Activated CD4-positive, alpha-beta T cell treated with anti-CD3 and anti-CD28 coated beads, Interleukin-2, amount 50 U/mL, for 24 hours (primary cell): ENCODE measurements at places on chromosomes 2 and 18.

DNA sequence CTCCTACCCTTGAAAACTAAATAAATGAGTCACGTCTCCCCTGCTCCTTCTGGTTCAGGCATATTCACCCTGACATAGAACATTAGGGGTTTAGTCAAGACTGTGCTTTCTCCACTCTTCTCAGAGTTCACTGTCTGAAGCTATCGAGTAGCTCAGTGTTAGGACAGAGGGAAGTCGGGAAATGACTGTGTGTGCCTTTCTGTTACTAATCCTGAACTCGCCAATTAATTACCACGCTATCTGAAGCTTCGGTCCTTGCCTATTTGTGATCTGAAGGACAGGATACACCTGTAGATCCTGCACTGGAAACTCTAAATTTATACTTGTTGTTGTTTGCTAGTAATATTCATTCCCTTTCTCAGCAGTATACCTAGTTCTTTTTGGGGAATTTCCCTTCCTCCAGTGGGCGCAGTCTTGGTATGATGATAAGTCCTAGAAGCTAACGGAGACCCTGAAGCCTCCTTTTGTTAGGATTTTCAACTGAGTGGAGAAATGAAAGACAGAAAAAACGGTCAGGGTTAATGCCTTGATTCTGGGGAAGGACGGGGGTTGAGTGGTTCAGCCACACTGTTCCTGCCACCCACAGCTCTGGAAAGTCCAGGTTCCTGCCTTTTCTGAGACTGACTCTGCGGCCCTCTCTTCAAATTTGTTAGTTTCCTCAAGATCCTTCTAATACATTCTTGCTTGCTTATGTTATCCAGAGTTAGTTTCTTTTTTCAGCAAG is 218.0 kb downstream of the DLGAP1 start:
- no peak for DNase-seq

- no peak for DNase-seq
Measured at GRCh38 chr18:5104246-5104645, 92.8 kb downstream of the AKAIN1 start.

GRCh38 chr18:47981320-47981719 is 50.9 kb upstream of the SMAD2 start:
- DNase-seq, result no peak

DNA sequence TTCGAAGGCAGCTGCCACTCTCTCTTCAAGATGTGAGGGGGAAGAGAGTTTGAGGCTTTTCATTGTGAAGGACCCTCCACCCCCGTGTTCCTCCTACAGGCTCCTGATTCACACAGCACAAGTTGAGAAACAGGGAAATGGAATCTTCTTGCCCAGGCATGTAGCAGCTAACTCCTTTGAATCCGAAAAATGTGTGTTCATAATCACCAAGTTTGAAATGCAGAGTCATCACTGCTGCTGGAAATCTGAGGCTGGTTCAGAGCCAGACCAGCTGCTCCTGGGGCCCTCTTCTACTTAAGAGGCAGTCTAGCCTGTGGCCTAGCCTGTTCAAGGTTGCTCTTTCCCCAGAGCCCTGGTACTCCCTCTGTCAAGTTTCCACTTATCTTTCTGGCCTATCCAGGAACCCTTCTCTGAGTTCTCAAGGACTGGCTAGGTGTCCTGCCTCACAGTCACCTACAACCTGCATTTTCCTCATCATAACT is 166.4 kb downstream of the TMEM247 start:
- no peak for DNase-seq

GRCh38 chr2:157497638-157498314 is 53.9 kb upstream of the CYTIP start:
- DNase-seq, result no peak

DNA sequence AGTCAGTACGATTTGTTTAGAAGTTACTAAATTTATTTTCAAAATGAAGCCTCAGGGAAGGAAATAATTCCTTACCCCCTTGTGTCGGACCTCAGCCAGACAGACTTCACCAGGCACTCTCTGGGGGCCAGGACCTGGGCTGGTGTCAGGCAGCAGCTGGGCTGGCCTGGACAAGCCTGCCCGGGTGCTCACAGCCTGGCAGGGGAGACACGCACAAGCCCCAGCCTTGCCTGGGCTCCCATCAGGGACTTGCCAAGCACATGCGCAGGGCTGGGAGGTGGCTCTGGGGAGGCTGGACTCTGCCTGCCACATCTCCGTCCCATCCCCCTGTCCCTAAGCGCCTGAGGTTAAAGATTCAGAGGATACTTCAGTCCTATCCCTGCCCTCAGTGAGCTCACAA is 56.8 kb upstream of the HS6ST1 start:
- no peak for DNase-seq

- no peak for DNase-seq
Measured at GRCh38 chr2:207318181-207318628, 152.5 kb upstream of the KLF7 start.

- no peak for DNase-seq
Measured at GRCh38 chr2:240911641-240912265, 5.6 kb downstream of the CROCC2 start.

DNA sequence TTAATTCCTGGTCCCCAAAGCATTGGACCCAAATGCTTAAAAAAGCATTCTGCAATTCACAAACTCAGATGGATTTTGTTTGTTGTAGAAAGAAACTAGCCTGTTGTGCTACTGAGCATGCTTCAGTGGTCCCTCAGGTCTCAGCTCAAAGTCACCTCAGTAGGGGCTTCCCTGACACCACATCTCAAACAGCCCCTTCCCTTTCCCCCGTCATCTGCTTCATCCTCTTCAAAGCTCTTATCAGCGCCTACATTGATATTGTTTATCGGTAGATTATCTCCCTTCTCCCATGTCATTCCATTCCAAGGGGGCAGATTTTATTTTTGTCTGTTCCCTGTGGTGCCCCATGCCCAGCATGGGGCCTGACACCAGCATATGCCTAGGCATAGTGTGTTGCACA is 172.9 kb downstream of the CELF4 start:
- no peak for DNase-seq

DNA sequence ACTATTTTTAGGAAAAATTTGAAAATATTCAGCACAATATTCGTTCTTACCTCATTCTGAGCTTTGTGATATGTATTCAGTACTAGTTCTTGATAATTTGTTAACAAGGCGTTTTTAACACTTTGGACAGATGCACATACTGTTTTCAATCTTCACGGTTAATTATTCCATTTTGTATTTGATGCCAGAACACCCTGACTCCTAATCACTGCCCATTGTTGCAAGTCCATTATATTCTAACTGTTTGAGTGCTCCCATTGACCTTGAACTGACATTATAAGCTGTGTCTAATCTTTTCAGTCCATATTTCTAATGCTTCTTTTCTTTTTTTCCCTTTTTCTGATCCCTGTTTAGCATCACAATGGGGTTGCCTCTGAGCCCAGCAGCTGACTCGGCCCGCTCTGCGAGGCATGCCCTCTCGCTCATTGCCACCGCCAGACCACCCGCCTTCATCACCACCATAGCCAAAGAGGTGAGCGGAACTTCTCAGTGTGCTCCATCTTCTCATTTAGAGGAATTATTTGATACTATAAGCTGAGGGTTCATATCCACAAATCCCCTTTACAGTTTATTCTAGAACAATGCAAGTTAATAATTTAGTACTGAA is 211.3 kb upstream of the BOD1L2 start:
- no peak for DNase-seq

DNA sequence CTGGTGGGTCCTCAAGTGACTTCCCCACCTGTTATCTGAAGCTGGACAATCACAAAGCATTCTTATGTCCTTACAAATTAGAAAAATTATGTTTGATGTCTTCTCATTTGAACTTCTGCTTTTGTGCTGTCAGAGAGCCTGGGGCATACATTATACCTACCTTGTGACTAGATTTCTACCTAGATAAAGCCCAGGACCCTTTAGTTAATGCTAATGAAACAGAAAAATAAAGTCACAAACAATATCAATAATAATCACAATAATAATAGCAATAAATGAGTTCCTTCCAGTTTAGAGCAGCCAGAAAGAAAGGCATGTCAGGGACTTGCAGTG is 456.4 kb downstream of the SETBP1 start:
- DNase-seq, result no peak

- DNase-seq, result no peak
Measured at GRCh38 chr18:7856116-7856515, 289.0 kb downstream of the PTPRM start.

GRCh38 chr2:108944601-108945331 is 44.3 kb downstream of the EDAR start:
- no peak for DNase-seq

GRCh38 chr2:101232770-101233169 is 19.9 kb upstream of the CNOT11 start:
- DNase-seq, result no peak

GRCh38 chr2:237593596-237594320 is 3.2 kb upstream of the RAB17 start:
- DNase-seq, result no peak
